ENCODE measurements at places on chromosomes 3 and 15. TPM values are rescaled to one million over a fixed set of nuclear protein-coding genes. Genes with fewer than 3 reads are reported as not detected.

The CFAP91 gene
- not detected for total RNA-seq

The VEPH1 gene
- 1.3 TPM for total RNA-seq

The IREB2 gene
- total RNA-seq: 16.4 TPM

The UBAP1L gene
- 1.3 TPM for total RNA-seq

The ABHD17C gene
- total RNA-seq: 30.5 TPM

The IL1RAP gene
- total RNA-seq: 35.3 TPM

The SERPINI2 gene
- total RNA-seq: not detected

The ARL8B gene
- 145 TPM for total RNA-seq

The FBXO40 gene
- total RNA-seq: not detected

The GHRL gene
- total RNA-seq: 0.13 TPM

The TLR9 gene
- total RNA-seq: not detected

The GOLGA6L7 gene
- total RNA-seq: not detected

The DPPA2 gene
- total RNA-seq: not detected

The PIGBOS1 gene
- total RNA-seq: 8.7 TPM

The IL17RD gene
- 2.3 TPM for total RNA-seq

The GOLGA8T gene
- total RNA-seq: 0.13 TPM

The CYP8B1 gene
- not detected for total RNA-seq

The RHCG gene
- 247 TPM for total RNA-seq

The FNDC3B gene
- total RNA-seq: 39.2 TPM

The GOLGA8Q gene
- total RNA-seq: 2.2 TPM

The CCR8 gene
- not detected for total RNA-seq

The FOXB1 gene
- total RNA-seq: not detected

The CDHR4 gene
- total RNA-seq: not detected

The ERC2 gene
- 0.13 TPM for total RNA-seq

The GPR156 gene
- total RNA-seq: 0.13 TPM

The RAB6B gene
- under 0.01 TPM for total RNA-seq

The HDGFL3 gene
- total RNA-seq: 39.8 TPM

The ROPN1 gene
- not detected for total RNA-seq

The CTXN2 gene
- total RNA-seq: not detected

The FBXW12 gene
- not detected for total RNA-seq

The LTK gene
- not detected for total RNA-seq

The TF gene
- total RNA-seq: under 0.01 TPM

The GHSR gene
- total RNA-seq: not detected

The ISG20 gene
- 99.9 TPM for total RNA-seq

The MESP2 gene
- total RNA-seq: 0.13 TPM

The MNS1 gene
- total RNA-seq: not detected

The MORC1 gene
- total RNA-seq: not detected

The TPRG1 gene
- total RNA-seq: 1.6 TPM

The GALNT15 gene
- 0.53 TPM for total RNA-seq

The STARD5 gene
- 5.9 TPM for total RNA-seq

The OR5K2 gene
- not detected for total RNA-seq

The IGDCC3 gene
- not detected for total RNA-seq

The NPAP1 gene
- not detected for total RNA-seq

The IL17RE gene
- 2.6 TPM for total RNA-seq
